ENCODE measurements at places on chromosomes 6 and 20.

- no peak for DNase-seq
These were observed 158.7 kb downstream of the SCML4 start for GRCh38 chr6:107665382-107665781.

DNA sequence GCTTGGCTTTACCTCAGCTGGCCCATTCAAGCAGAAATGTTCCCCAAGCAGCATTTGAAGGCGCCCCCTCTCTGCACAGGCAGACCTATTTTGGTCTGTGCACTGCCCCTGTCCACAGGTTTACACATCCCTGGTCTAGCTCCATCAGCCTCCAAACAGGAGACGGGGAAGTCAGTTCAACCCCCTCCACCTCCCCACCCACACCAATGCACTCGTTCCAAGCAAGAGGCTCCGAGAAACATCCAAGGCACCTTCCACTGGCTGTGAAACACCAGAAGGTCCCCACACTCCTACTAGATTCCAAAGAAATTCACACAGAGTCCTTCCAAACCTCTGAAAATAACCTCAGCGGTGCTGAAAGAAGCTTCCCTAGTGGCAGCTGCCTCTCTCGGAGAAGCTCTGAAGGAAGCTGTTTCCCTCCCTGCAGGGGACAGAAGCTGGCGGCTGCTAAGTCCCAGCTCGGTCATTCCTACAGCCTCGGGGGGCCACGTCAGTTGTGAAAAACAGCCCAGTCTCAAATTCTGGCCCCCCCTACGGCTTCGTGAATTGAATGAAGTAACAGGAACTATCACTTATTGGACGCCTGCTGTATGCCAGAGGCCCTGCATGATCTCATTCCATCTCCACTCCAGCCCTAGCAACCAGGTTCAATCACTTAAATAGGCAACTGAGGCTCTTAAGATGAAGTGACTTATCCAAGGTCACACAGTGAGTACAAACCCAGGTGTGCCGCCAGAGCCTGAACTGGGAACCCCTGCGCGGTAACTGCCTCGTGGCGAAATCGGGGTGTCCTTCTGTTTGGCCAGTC, 815 bp downstream of the SPATA2 start:
- no peak for DNase-seq

GRCh38 chr6:148346681-148347440, 4.2 kb downstream of the SASH1 start:
- DNase-seq = no peak

- no peak for DNase-seq
These were observed 103.1 kb upstream of the POPDC3 start for GRCh38 chr6:105282631-105283585.

DNA sequence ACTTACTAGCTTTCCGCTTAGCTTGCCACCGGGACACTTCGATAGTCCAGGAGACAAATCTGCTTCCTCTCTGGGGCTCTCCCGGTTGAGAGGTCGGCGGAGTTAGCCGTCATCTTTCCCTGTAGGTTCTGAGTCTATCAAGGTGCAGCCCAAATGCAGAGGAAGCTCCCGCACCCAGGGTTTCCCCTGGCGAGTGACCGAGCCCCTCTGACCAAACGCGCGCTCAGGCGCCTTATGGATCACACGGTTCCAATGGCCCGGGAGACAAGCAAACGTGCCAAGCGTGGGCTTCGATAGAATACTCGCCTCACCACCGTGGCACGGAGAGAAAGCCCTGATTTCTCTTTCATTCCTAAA, 15.8 kb upstream of the FOXC1 start:
- DNase-seq = no peak

- DNase-seq = peak; percentile 97
These were observed 32.1 kb downstream of the SUMO4 start for GRCh38 chr6:149431905-149432775.

GRCh38 chr6:16824845-16825685, 63.8 kb upstream of the ATXN1 start:
- DNase-seq = no peak

DNA sequence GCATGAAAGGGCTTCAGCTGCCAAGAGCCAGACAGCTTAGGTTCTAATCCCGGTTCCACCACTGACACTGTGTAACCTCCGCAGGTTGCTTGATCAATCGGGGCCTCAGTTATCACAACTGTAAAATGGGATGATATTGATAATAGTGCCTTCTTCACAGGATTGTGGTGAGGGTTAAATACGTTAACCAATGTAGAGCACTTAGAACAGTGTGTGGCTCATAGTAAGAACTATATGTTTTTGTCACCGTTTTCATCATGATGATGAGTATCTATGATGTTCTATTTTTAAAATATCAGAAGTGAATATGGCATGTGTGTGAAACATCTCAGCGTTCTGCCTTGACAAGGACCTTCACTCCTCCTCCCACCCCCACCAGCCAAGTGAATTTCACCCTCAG, 10.3 kb upstream of the MAPK13 start:
- no peak for DNase-seq

- no peak for DNase-seq
These were observed 50.4 kb upstream of the NKX2-2 start for GRCh38 chr20:21564127-21564773.

- DNase-seq = no peak
These were observed 461.6 kb upstream of the ID4 start for GRCh38 chr6:19375613-19376012.

- DNase-seq = no peak
These were observed 7.0 kb downstream of the NDUFAF5 start for GRCh38 chr20:13791540-13792459.

GRCh38 chr20:57660922-57661745, 40.9 kb upstream of the ZBP1 start:
- DNase-seq = peak; percentile 60

All from sciatic nerve (tissue), 2 donors.